ENCODE measurements at places on chromosomes 3 and 15. TPM values are rescaled to one million over a fixed set of nuclear protein-coding genes. Genes with fewer than 3 reads are reported as not detected.

DNA sequence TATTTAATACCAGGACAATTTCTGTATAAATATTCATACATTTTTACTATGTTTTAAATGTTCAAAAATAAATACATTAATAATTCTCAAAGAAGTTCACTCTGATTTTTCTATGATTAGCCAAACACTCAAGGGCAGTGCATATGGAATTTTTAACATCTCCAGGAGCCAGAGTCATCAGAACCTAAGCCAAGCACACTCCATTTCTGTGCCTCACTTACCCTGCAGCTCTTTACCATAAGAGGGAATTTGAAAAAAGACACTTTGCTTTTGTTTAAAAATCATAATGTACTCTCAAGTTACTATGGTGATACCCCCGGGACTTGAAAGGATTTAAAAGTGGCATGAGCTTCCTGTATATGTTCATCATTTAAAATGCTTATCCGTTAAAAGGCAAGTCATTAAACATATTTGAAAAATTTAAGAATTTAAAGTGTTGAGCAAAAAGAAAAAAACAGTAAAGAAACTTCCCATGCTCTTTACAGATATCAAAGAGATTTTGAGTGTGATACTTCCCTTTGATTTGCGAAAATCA lies 747.4 kb upstream of the NECTIN3 start:
- H3K27me3 ChIP-seq: no peaks in the 10 kb centered on the region
- no peak for DNase-seq
- H3K27ac ChIP-seq: no peak overlapping the region
- no peak overlapping the region for H3K4me3 ChIP-seq
- no peaks in the 10 kb centered on the region for H3K36me3 ChIP-seq

GRCh38 chr3:38149708-38150107 lies 11.2 kb downstream of the MYD88 start:
- no peaks in the 10 kb centered on the region for H3K36me3 ChIP-seq
- no peak overlapping the region for H3K4me3 ChIP-seq
- DNase-seq: no peak
- H3K4me1 ChIP-seq: peaks cover 9% of the 10 kb centered on the region
- H3K27ac ChIP-seq: peak overlapping the region; percentile 65
- no peaks in the 10 kb centered on the region for H3K27me3 ChIP-seq

- H3K36me3 ChIP-seq: no peaks in the 10 kb centered on the region
- no peak overlapping the region for H3K27ac ChIP-seq
- no peaks in the 10 kb centered on the region for H3K27me3 ChIP-seq
- H3K4me3 ChIP-seq: no peak overlapping the region
- H3K4me1 ChIP-seq: no peaks in the 10 kb centered on the region
- no peak for DNase-seq
Observed at GRCh38 chr15:27495963-27496459, 525.0 kb downstream of the GABRG3 start.

DNA sequence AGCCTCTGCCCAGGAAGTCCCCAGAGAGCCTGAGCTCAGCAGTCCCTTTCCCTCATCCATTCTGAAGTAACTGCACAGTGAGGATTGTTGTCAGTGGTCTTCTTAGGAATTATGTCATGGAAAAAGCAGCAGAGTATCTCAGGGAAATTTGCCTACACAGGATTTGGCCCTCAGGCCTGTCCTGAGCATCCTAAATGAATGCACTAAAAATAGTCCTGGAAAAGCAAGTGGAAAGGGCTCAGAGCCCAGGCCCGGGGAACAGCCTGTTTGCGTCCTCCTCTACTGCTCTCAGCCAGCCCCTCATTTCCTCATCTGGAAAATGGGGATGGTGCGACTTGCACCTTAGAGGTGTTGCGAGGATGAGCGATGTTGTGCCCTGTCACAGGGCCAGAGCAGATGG lies 21.6 kb downstream of the LYSMD4 start:
- peaks cover 63% of the 10 kb centered on the region for H3K36me3 ChIP-seq
- H3K4me1 ChIP-seq: peaks cover 33% of the 10 kb centered on the region
- DNase-seq: no peak
- H3K27ac ChIP-seq: no peak overlapping the region

- no peaks in the 10 kb centered on the region for H3K27me3 ChIP-seq
- H3K36me3 ChIP-seq: no peaks in the 10 kb centered on the region
- peaks cover 10% of the 10 kb centered on the region for H3K4me1 ChIP-seq
- DNase-seq: no peak
Observed at GRCh38 chr15:38259134-38259533, 6.5 kb downstream of the SPRED1 start.

DNA sequence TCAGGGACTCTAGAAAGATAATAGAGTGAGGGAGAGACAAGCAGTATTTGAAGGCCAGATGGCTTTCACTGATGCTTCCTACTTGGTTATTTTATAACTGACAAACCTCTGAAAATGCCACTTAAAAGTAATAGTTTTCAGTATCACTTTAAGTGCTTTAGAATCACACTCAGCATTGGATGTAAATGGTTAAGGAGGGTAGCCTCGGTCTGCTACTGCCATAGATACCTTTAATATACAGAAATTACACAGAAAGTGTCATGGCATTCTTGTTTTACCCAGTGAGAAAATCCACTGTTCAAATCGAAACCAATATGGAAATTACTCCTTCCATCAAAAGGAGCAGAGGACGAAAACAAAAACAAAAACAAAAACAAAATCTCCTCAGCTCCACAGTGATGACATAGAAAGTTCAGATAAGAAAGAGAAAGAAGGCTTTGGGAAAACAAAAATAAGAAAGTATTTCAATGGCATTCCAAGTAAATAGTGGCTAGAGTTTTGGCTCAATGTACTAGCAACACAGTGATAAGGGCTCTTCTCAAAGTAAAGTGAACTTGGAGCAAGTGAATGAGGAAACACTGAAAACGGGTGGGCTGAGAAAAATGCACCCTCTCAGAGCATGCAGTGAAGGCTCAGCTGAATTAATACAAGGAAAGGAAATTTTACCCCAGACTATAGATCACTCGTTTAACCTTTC lies 43.2 kb upstream of the CD47 start:
- H3K27ac ChIP-seq: peak overlapping the region; percentile 53
- H3K36me3 ChIP-seq: no peaks in the 10 kb centered on the region
- DNase-seq: no peak
- H3K4me1 ChIP-seq: peaks cover 21% of the 10 kb centered on the region

DNA sequence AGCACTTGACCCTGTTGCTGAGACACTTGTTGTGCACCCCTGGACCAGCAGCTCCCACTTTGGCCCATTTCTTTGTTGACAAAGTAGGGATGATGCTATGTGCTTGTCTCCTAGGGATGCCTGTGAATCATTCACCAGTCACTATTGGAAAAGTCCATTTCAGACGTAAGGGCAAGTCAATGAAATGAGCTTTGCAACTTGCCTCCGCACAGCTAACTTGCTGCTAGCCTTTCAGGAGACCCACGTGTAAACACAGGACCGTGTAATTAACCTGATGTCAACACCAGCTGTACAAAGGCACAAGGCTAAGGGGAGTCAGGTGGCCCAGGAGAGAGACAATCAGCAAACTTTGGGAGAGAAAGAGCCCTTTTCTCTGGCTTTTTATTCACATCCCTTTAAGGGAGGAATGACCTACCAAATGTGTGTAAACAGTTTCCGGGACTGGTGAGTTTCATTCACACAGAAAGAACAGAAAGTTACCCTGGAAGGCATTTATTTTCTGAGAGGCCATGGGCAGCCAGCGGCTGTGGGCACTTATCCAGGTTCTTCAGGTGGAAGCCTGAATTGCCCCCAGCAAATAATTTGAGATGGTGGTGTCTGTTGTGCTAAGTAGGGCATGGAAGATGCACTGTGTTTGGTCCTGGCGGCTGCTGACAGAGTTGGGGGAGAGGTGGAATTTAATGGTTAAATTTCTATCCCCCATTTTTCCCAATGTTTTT lies 54.0 kb downstream of the TIPARP start:
- no peaks in the 10 kb centered on the region for H3K4me1 ChIP-seq
- H3K4me3 ChIP-seq: no peak overlapping the region
- H3K27me3 ChIP-seq: no peaks in the 10 kb centered on the region
- no peaks in the 10 kb centered on the region for H3K36me3 ChIP-seq
- H3K27ac ChIP-seq: no peak overlapping the region

- H3K4me3 ChIP-seq: no peak overlapping the region
- no peaks in the 10 kb centered on the region for H3K4me1 ChIP-seq
- no peak for DNase-seq
- H3K27ac ChIP-seq: no peak overlapping the region
Observed at GRCh38 chr3:27568393-27568792, 84.2 kb upstream of the SLC4A7 start.

- H3K36me3 ChIP-seq: no peaks in the 10 kb centered on the region
- H3K4me3 ChIP-seq: no peak overlapping the region
- no peaks in the 10 kb centered on the region for H3K27me3 ChIP-seq
- H3K27ac ChIP-seq: no peak overlapping the region
- no peak for DNase-seq
Observed at GRCh38 chr3:134037168-134037567, 7.4 kb upstream of the SLCO2A1 start.

ITIH1 gene
- total RNA-seq: 0.40 TPM

TMCC1 gene
- total RNA-seq: 34.0 TPM

- no peak overlapping the region for H3K4me3 ChIP-seq
- H3K36me3 ChIP-seq: no peaks in the 10 kb centered on the region
- no peak for DNase-seq
- H3K27me3 ChIP-seq: no peaks in the 10 kb centered on the region
- peaks cover 6% of the 10 kb centered on the region for H3K4me1 ChIP-seq
- no peak overlapping the region for H3K27ac ChIP-seq
Observed at GRCh38 chr3:72655723-72656122, 192.5 kb downstream of the SHQ1 start.

DNA sequence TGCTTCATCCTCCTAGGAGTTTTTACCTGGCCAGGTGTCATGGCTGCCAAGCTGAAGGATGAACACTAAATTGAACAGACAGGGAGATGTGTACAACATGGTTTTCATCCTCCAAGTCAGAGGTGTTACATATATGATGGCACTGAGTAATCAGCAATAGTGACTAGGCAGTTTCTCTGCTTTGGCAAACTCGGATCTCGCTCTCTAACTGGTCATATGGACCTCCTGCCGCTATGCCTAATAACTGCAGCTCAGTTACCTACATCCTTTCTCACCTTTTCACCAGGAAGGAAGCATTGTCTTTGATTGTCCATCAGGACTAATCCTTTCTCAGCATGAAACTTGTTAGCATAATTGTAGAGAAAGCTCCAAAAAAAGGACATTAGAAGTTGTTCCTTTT lies 175.9 kb upstream of the PLSCR5 start:
- H3K27me3 ChIP-seq: no peaks in the 10 kb centered on the region
- no peak overlapping the region for H3K27ac ChIP-seq
- no peaks in the 10 kb centered on the region for H3K36me3 ChIP-seq
- H3K4me3 ChIP-seq: no peak overlapping the region

DNA sequence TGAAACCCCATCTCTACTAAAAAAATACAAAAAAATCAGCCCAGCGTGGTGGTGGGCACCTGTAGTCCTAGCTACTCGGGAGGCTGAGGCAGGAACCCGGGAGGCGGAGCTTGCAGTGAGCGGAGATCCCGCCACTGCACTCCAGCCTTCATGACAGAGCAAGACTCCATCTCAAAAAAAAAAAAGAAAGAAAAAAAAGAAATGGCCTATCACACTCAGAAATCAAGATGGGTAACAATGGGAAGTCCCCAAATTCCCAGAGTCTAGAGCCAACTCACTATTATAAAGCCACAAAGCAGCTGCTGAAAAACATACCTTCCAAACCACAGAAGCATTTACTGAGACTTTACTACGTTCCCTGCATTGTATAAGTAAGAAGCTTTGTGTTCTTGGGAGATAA lies 7.5 kb downstream of the HDGFL3 start:
- H3K4me3 ChIP-seq: no peak overlapping the region
- H3K27me3 ChIP-seq: no peaks in the 10 kb centered on the region
- DNase-seq: no peak
- H3K27ac ChIP-seq: no peak overlapping the region
- H3K4me1 ChIP-seq: no peaks in the 10 kb centered on the region

GRCh38 chr15:92801774-92802464 lies 98.2 kb upstream of the CHD2 start:
- peak overlapping the region; percentile 49 for H3K27ac ChIP-seq
- DNase-seq: no peak
- H3K4me3 ChIP-seq: no peak overlapping the region
- no peaks in the 10 kb centered on the region for H3K36me3 ChIP-seq

DNA sequence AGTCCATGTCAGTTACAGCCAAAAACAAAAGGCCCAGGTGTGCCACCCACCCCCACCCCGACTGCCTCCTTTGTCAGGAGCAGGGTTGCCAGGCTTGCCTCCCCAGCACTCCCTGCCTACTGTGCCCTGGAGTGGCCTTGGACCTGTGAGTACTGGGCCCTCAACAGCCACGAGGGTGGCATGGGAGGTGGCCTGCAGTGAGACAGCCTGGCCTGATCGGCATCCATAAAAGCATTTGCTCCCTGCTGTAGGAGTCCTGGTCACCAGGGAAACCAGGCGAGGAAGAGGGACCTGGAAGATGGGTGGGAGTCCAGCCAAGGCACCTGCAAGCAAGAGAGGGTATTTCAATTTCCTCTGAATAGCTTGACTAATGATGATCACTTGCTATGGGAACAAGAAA lies 56.4 kb upstream of the KCNMB2 start:
- DNase-seq: peak; percentile 17
- H3K4me3 ChIP-seq: no peak overlapping the region
- no peaks in the 10 kb centered on the region for H3K4me1 ChIP-seq
- no peaks in the 10 kb centered on the region for H3K36me3 ChIP-seq
- no peak overlapping the region for H3K27ac ChIP-seq

DNA sequence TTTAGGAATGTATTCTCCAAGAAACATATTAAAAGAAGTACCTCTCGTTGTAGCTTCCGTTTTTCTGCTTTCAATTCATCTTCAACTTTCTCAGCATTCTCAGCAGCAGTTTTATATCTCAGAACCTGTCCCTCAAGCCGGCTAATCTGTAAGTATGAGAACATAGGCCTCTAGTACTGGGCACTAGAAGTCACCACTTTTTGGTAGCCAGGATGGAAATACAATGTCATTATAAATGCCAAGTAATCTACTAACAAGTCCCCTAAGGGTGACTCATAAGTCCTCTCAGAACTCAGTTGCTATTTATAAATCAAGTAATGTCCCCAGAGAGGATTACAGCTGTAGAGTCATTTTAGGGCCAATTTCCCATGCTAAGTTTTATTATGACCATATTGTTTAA lies 61.1 kb downstream of the MLH1 start:
- H3K27ac ChIP-seq: peak overlapping the region; percentile 38
- H3K4me1 ChIP-seq: peaks cover 11% of the 10 kb centered on the region
- H3K4me3 ChIP-seq: no peak overlapping the region
- H3K27me3 ChIP-seq: no peaks in the 10 kb centered on the region

GRCh38 chr3:78878011-78878410 lies 889.8 kb downstream of the ROBO1 start:
- H3K36me3 ChIP-seq: no peaks in the 10 kb centered on the region
- no peak overlapping the region for H3K27ac ChIP-seq
- DNase-seq: no peak

DNA sequence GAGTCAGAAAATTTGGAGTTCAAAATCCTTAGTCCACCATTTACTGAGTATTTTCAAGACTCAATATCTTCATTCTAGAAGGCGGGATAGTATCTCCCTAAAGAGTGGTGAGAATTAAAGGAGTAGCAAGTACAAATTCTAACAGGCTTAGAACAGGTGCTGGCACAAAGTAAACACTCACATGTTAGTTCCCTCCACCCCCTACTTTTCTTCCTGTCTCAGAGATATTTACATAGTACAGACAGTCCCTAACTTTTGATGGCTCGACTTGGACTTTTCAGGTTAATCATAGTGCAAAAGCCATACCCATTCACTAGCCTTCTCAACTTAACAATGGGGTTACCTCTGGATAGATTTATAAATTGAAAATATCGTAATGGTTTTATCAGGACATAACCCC lies 476.2 kb upstream of the RASGRP1 start:
- H3K36me3 ChIP-seq: no peaks in the 10 kb centered on the region
- H3K27ac ChIP-seq: no peak overlapping the region
- no peak for DNase-seq
- no peaks in the 10 kb centered on the region for H3K4me1 ChIP-seq
- H3K27me3 ChIP-seq: no peaks in the 10 kb centered on the region

- H3K4me3 ChIP-seq: no peak overlapping the region
- no peaks in the 10 kb centered on the region for H3K4me1 ChIP-seq
- H3K36me3 ChIP-seq: no peaks in the 10 kb centered on the region
- no peaks in the 10 kb centered on the region for H3K27me3 ChIP-seq
Observed at GRCh38 chr15:45064386-45064785, 41.4 kb downstream of the SORD start.
